ENCODE measurements at places on chromosomes 12 and 14.
A peak's percentile ranks its signal among the peaks of the same experiment; 100 is the strongest.

DNA sequence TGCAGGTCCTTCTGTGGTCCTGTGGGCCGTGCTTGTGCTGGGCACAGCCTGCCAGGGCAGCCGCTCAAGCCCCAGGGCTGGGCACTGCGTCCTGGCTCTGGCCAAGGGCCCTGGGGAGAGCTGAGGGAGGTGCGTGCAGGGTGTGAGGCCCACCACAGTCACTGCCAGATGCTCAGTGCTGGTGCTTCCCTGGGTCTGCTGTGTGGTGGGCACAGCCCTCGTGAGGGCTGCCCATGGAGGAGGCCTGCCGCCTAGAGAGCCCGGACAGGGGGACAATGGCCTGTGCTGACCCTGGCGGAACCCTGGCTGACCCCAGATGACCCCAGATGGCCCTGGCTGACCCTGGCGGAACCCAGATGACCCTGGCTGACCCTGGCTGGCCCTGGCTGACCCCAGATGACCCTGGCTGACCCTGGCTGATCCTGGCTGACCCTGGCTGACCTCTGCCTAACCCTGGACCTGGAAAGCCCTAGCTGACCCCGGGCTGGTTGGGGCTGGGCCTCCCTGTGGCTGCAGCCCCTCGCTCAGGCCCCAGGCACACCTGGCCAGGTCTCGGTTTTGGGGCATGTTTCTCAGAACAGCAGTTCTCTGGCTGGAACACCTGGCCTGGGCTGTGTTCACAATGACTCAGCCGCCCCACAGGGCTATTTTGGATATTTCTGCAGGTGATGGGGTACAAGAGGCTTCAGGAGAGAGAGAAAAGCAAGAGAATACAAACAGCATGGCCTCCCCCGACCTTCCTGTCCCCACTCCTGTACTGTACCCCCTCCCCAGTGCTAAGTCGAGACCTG is 55.4 kb downstream of the TMEM121 start:
- no peak for DNase-seq

GRCh38 chr12:12098691-12099015 is 27.9 kb downstream of the BCL2L14 start:
- DNase-seq: no peak

DNA sequence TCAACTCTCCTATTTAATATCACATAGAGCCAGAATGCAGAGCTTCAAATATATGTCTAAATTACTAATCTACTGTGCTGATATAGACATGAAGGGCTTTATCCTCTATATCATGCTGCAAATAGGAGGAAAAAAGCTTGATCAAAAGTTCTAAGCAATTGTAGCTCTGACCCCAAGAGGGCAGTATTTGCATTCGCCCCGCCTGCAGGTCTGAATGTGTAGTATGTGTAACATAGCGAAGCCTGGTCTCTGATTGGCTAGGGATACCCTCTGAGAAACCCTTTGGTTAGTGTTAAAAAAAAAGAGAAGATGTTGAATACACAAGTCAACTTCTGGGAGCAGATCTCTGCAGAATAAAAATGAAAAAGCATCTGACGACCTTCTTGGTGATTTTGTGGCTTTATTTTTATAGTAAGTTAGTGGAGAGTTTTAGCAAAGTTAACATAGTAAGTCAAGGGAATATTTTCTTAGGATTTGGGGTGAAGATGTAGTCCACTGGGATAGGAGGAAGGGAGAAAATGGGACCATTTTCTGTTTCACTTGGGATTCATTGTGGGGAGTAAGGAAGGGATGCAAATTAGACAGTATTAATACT is 151.6 kb upstream of the OR4E1 start:
- peak; percentile 65 for DNase-seq

DNA sequence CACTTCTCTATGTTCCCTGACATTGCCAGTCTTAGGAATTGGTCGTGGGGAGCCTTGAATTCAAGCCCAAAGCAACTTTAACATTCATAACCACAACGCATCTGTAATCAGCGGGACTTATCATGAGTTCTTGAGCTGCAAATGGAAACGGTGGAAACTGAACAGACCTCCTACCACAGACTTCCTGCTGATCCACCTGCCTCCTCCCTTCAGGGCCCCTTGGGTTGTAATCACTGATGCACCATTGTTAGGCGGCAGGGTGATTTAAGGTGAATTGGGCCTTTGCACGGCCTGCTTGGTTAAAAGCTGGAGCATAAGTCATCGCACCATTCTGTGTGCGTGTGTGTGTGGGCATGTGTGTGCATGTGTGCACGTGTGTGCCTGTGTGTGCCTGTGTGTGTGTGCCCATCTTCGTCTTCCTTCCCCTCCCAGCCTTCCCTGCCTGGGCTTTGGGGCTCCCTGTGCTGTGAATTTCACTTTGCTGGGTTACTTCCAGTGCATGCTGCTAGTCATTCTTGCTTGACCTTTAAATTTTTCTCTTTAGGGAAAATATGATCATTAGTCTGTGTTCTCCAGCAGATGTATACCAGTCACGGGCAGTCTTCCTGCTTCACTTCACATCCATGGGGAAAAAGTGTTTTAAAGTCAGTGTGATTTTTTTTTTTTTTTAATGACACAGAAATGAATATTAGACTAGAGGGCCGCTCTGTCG is 29.1 kb downstream of the CHST11 start:
- peak; percentile 58 for DNase-seq

DNA sequence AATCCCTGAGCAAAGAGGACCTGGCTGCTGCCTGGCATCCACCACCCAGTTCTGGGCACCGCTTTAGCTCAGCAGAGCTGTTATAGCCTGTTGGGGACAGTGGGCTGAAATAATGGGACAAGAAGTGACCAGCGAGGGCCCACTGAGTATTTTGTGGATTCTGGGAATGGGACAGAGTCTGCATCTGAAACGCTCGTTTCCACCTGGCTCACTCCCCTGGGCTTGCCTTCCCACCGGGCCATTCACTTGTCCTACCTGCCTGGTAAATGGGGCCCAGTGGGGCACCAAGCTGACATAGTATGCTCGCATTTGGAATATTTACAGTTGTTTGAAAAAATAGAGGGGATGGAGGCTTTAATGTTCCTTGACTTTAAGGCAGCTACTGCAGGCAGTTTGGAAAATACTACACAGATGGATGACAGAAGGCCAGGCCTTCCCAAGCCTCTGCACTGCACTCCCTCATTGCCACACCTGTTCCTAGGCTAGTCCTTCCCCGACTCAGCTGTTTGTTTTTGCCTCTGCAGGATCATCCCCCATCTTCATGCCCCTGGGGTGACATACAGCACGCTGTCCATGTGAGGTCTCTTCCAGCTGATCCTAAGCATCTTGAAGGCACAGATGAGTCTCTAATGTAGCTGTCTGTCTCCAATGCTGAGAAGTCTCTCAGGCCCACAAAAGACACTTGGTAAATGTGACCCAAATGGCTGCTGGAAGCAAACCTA is 61.3 kb upstream of the DICER1 start:
- DNase-seq: no peak

DNA sequence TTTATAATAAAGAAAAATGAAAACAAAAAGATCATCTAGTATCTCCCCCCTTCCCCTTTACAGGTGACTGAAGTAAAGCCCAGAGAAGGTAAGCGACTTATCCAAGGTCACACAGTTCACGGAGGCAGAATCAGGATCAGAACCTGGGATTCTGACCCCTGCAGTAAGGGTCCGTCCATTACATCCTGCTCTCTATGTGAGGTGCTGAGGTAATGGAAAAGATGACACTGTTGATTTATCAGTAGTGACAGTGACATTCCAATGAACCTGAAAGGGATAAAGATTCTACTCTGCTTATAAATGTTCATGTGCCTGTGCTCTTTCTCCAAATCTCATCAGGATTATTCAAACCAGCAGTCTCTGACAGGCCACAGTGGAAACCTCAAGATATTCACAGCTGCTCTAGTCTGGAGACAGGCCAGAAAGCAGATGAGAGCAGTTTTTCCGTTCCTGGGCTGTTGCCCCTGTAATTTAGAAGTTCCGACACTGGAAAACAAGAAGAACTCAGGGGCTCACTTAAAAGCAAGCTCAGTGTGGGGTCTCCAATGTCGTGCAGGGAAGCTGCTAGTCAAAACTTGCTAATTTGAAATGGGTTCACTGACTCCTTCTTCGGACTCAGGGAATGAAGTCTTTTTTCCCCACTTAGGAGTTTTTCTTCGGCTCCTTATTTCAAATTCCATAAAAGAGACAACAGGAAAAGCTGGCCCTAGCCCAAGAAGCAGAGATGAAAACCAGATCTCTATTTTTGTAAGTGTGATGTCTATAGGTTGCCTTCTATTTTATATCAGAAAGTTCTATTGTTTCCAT is 131.8 kb upstream of the EEA1 start:
- DNase-seq: no peak

GRCh38 chr12:86261142-86261541 is 5.0 kb upstream of the MGAT4C start:
- no peak for DNase-seq

GRCh38 chr14:96098309-96098998 is 59.3 kb downstream of the C14orf132 start:
- peak; percentile 3 for DNase-seq
